ENCODE measurements at places on chromosomes 4 and X.

DNA sequence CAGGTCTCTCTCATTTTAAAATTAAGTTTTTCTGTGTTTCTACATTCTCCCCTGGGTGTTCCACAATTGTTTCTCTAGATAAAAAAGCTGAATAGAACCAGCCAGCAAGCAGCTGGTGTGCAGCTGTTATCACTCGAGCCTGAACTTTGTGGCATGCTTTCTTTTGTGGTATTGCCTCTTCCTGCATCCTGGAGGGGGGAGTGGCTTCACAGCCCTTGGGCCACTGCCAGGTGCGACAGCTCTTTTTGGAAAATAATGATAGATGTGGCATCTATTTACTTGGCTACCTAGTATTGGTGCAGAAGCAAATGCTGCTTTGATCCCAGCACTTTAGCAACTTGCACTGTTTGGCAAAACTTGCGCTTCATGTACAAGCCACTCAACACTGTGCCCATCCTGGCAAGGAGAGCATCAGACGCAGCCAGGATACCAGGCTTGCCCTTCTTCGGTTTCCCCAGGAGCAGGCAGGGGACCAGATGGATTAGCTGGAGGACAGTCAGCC, 69.4 kb downstream of the HMGB2 start:
- peak; percentile 13 for DNase-seq

GRCh38 chrX:66200855-66201795, 37.1 kb downstream of the HEPH start:
- no peak for DNase-seq

GRCh38 chrX:21698272-21698671, 40.1 kb upstream of the KLHL34 start:
- DNase-seq, result no peak

- no peak for DNase-seq
Observed at GRCh38 chr4:178082906-178083305, 640.7 kb upstream of the AGA start.

- no peak for DNase-seq
Observed at GRCh38 chr4:81714291-81714690, 242.6 kb upstream of the RASGEF1B start.

GRCh38 chr4:123846561-123846960, 450.0 kb downstream of the SPRY1 start:
- DNase-seq, result no peak

- no peak for DNase-seq
Observed at GRCh38 chr4:95050980-95051701, 293.4 kb downstream of the BMPR1B start.

Data from CD4-positive, alpha-beta T cell treated with Interleukin-4 for 4 hours (primary cell).